ENCODE measurements at places on chromosomes 11 and 22. TPM values are rescaled to one million over a fixed set of nuclear protein-coding genes. Genes with fewer than 3 reads are reported as not detected.
A peak's percentile ranks its signal among the peaks of the same experiment; 100 is the strongest.

DNA sequence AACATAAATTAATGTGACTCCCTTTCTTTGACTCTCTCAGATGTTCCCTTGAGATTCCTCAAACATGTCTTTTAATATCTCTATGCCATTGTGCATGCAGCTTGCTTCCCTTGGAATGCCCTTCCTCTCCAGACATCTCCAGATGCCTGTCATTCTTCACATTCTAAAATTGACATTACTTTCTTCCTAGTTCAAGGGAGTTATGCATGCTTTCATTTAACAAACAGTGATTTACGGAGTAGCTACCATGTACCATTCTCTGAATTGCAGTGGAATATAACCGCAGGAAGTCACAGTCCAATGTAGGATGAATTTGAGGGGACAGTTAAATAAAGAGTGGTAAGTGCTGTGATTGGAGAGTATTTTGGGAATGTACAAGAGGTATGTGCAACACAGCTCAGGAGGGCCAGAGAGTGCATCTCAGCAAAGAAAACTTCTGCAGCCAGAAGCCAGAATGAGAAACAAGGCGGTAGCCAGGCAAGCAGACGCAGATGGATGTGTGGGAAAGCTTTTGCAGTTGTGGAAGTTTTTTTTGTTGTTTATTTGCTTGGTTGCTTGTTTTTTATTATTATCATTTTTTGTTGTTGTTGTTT, 18.7 kb downstream of the MMP10 start:
- H3K27me3 ChIP-seq = no peaks in the 10 kb centered on the region
- no peak overlapping the region for H3K27ac ChIP-seq
- H3K36me3 ChIP-seq = no peaks in the 10 kb centered on the region

Gene MUC5AC
- total RNA-seq = 0.05 TPM

- no peaks in the 10 kb centered on the region for H3K4me1 ChIP-seq
- H3K27me3 ChIP-seq = no peaks in the 10 kb centered on the region
- DNase-seq = no peak
- H3K4me3 ChIP-seq = no peak overlapping the region
- H3K36me3 ChIP-seq = no peaks in the 10 kb centered on the region
- no peak overlapping the region for H3K27ac ChIP-seq
These were observed 54.4 kb downstream of the ENTHD1 start for GRCh38 chr22:39839204-39839603.

- H3K4me1 ChIP-seq = peaks cover 7% of the 10 kb centered on the region
- peak; percentile 48 for DNase-seq
These were observed 21.1 kb downstream of the SERPINH1 start for GRCh38 chr11:75582895-75583717.

- H3K36me3 ChIP-seq = no peaks in the 10 kb centered on the region
- no peaks in the 10 kb centered on the region for H3K27me3 ChIP-seq
- no peaks in the 10 kb centered on the region for H3K4me1 ChIP-seq
- no peak for DNase-seq
These were observed 104.4 kb upstream of the PLET1 start for GRCh38 chr11:112364962-112365481.

DNA sequence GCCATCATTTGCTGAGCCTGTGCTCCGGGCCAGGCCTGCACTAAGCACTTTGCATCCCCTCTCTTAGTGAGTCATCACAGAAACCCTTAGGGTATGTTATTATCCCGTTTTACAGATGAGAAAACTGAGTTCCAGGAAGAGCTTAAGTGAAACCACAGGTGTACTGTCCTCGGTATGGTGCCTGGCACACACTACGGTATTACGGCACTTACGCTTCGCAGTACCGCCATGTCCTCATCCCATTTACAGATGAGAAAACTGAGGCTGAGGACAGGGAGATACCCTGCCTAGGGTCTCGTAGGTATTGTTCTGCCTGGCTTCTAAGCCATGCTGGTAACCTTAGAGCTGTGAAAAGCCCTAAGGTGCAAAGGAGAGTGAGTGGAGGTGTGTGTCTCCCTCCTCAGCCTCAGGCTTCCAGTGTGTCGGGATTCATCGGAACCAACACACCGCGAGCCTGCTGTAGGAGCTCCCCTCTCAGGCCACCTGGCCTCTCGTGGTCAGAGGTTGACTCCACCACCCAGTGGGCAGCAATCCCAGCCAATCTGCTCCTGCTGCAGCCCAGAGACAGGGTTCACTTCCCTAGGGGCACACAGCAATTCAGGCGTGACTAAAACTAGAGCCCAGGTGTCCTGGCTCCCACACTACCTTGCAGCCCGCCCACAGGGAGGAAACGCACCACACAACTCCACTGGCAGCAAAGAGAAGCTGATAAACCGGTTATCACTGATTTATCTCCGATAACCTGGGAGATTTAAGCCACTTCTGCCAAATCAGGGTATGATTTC, 39.6 kb upstream of the HMOX1 start:
- H3K4me1 ChIP-seq = peaks cover 2% of the 10 kb centered on the region
- no peak overlapping the region for H3K4me3 ChIP-seq
- no peaks in the 10 kb centered on the region for H3K27me3 ChIP-seq

GRCh38 chr11:25565846-25566245, 766.1 kb upstream of the ANO3 start:
- no peaks in the 10 kb centered on the region for H3K36me3 ChIP-seq
- no peak overlapping the region for H3K27ac ChIP-seq
- H3K4me3 ChIP-seq = no peak overlapping the region
- no peak for DNase-seq
- no peaks in the 10 kb centered on the region for H3K27me3 ChIP-seq
- no peaks in the 10 kb centered on the region for H3K4me1 ChIP-seq

- peaks cover 12% of the 10 kb centered on the region for H3K4me1 ChIP-seq
- H3K27ac ChIP-seq = peak overlapping the region; percentile 83
- H3K36me3 ChIP-seq = peaks cover 47% of the 10 kb centered on the region
- H3K4me3 ChIP-seq = peak overlapping the region; percentile 88
- H3K27me3 ChIP-seq = no peaks in the 10 kb centered on the region
These were observed 1.1 kb downstream of the HYOU1 start for GRCh38 chr11:119055901-119056300.

Gene C11orf65
- 1.8 TPM for total RNA-seq

DNA sequence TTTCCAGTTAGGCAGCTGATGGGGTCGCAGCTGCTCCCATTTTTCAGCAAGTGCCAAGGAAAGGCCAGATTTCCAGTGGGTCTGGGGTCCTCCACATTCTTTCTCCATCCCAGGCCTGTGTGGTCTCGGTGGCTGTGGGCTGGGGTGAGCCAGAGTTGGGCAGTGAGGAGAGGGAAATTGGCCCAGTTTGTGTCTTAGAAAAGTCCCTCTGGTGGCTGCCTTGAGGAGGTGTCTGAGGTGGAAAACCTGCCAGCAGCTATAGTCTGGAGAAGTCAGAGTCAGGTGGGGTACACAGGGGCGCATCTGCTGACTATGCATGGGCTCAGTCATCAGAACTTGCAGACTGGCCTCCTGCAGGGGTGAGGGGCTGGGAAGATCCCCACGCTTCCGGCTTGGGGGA, 30.5 kb downstream of the MRGPRD start:
- H3K27me3 ChIP-seq = no peaks in the 10 kb centered on the region
- H3K36me3 ChIP-seq = no peaks in the 10 kb centered on the region

Gene AMOTL1
- 31.8 TPM for total RNA-seq

DNA sequence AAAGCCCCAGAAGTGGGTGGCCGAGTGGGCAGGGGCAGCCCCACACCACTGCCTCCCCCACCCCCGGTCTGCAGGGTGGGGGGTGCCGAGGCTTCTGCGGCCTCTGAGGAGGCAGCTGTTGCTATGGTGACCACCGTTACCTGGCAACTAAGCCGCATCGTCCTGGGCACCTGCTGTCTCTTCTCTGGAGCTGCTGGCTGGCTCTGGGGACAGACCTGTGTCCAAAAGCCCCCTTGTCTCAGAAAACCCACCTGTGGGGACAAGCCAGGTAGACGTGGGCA, 79.9 kb upstream of the PRR5 start:
- no peak for DNase-seq
- no peak overlapping the region for H3K4me3 ChIP-seq
- peaks cover 42% of the 10 kb centered on the region for H3K4me1 ChIP-seq
- H3K27ac ChIP-seq = no peak overlapping the region
- no peaks in the 10 kb centered on the region for H3K36me3 ChIP-seq
- peaks cover 7% of the 10 kb centered on the region for H3K27me3 ChIP-seq

- H3K4me1 ChIP-seq = no peaks in the 10 kb centered on the region
- H3K27me3 ChIP-seq = no peaks in the 10 kb centered on the region
- DNase-seq = no peak
- H3K27ac ChIP-seq = no peak overlapping the region
These were observed 133.0 kb downstream of the NAV2 start for GRCh38 chr11:19845626-19846025.

- H3K36me3 ChIP-seq = peaks cover 2% of the 10 kb centered on the region
- peak overlapping the region; percentile 71 for H3K27ac ChIP-seq
- no peak for DNase-seq
- H3K27me3 ChIP-seq = no peaks in the 10 kb centered on the region
- peaks cover 32% of the 10 kb centered on the region for H3K4me1 ChIP-seq
- H3K4me3 ChIP-seq = peak overlapping the region; percentile 71
These were observed 758 bp downstream of the PDXP start for GRCh38 chr22:37659066-37659896.

Data from thymus (tissue), 14 donors.